Activated naive CD8-positive, alpha-beta T cell treated with anti-CD3 and anti-CD28 coated beads for 36 hours (primary cell): ENCODE measurements at places on chromosomes 5 and 9.

DNA sequence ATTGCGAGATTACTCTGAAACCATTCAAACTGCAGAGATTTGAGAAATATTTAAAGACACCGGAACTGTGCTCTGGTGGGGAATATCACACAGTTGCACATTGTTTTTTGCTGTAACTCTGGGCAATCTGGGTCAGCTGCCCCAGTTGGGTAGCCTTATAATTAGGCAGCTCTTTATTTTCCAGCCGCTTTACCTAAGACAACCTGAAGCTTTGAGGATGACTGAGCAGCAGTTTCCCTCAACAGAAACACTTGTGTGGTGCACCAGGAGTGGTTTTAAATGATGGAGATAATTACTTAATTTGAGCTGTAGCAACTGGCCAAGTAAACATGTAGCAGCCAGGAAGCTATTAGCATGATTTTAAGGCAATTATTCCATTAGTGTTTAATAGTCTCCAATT lies 2.9 kb downstream of the PLCXD3 start:
- DNase-seq: no peak

DNA sequence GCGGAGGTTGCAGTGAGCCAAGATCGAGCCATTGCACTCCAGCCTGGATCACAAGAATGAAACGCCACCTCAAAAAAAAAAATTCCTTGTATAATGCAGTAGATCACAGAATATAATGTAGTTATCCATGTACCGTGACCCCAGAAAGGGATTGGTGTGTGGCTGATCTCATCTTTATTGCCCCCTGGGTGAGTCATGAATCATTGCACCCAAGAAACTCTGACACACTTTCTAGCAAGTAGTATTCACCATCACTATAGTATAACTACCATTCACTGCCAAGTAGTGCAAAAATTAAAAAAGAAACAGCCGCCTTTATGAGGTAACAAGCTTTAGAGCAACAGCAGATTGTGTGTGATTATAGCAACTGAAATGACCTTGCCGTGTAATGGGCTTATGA lies 23.7 kb upstream of the ANKH start:
- no peak for DNase-seq

DNA sequence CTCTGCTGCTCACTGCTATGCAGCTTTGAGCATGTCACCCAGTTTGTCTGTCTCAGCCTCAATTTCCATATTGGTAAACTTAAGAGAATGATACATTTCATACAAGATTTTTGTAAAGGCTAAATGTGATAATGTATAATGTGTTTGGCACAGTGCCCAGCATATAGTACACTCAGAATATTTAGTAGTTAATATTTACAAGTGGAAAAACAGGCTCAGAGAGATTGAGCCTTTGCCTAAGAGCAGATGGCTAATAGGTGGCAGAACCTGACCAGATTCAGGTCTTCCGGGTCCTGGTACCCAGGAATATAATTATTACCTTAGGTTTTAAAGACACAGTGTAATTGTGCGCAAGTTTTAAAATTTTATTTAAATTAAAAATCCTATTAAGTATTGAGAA lies 46.8 kb upstream of the KIAA1958 start:
- no peak for DNase-seq

GRCh38 chr5:151618907-151619306 lies 27.8 kb upstream of the FAT2 start:
- DNase-seq: no peak

DNA sequence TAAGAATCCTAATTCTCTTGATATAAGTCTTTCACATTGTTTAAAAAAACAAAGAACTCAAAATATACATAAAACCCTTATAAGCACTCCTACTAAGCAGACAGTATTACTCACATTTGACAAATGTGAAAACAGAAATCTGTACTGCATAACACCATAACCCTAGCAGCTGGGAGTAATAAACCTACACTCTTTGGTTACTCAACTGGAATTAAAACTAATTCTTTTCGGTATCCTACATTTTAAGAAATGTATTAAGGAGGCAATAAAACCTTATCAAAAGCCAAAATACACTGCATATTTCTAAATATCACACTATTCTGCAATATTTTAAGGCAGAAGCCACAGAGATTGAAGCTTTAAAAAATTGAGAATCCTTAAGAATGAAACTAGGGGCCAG lies 6.8 kb downstream of the AUH start:
- DNase-seq: no peak

- no peak for DNase-seq
Observed at GRCh38 chr9:23674016-23674585, 151.9 kb downstream of the ELAVL2 start.

DNA sequence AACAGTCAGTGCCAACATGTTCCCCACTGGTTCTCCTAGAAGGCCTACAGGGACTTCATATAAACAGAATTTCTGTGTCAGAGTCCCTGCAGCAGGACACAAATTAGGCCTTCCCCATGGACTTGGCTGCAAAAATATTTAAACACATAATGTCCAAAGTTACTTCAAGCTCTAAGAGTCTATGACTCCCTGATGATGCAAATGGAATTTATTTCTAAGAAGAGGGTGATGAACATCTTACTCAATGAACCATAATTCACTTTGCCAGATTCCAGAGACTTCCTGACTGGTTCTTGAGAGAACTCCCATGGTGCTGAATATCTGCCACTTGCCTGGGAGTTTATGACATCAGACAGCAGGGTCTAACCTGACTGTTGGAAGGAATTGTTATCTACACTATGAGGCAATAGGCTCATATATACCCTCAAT lies 32.7 kb upstream of the ADRA1B start:
- DNase-seq: no peak

GRCh38 chr5:38245307-38245706 lies 13.1 kb upstream of the EGFLAM start:
- DNase-seq: no peak

DNA sequence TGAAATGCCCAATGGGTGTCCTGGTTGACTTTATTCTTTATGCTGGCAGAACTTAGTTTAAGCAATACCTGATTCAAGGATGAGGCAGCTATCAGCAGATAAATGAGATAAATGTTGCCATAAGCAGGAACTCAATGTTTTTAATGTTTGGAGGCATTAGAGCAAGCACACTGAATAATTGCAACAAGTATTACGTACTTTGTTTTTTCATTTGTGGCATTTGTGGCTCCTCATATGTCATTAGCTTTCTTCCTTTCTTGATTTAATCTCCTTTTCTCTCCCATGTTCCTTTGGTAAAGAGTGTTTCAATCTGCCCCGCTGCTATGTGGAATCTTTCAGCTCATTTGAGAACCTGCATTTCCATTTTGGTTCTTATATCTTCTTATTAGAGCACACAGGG lies 6.4 kb upstream of the NR3C1 start:
- no peak for DNase-seq

DNA sequence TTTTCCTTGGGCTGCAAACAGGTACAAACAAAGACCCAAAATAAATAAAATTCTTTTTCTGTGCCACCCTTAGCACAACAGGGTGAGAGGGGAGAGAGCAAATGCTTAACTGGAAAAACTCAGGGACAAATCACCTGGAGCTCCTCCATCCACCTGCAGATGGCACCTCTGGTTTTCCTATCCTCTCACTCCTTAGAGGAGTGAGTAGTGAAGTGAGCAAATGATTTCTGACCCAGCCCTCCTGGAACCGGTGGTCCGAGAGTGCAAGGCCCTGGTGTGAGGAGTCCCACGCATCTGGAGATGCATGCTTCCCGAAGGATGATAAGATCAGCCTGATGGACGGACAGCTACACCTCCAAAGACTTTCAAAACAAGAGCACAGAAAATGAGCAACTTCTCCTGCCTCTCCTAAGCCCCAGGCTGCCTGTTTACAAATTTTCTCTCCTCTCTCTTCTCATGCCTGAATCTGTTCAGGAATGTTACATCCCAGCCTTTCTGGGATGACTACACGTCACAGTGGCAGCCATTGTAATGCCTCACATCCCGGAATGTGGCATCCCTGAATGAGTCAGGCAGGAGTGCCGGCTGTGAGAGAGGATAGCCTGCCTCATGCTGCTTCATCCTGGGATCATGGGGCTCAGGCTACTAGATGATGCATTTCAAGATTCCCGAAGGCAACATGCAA lies 86.4 kb downstream of the ADRB2 start:
- no peak for DNase-seq

GRCh38 chr5:77369566-77369965 lies 122.5 kb downstream of the WDR41 start:
- DNase-seq: no peak

- DNase-seq: peak; percentile 75
Observed at GRCh38 chr9:96619491-96620180, at the start of gene CDC14B. Gene CDC14B, minus strand, starts transcription at chr9:96619843. Its CDS starts 465 bp downstream, at chr9:96619378.

DNA sequence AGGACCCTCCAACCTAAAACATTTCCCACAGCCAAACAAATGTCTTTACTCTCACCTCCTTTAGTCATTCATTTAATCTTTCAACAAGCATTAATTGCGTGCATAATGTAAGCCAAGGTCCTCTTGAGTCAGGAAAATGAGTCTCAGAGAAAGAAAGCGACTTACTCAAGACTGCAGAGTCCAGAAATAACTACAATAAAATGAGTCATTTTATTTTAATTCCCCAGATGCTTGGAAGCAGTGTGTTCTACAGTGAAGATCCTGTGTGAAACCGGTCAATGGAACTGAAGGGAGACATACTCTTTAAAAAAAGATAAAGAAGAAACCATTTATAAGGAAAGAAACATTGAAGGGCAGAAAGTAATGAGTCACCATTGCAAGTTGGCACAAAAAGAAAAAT lies 513.7 kb downstream of the CDK5RAP2 start:
- no peak for DNase-seq

GRCh38 chr5:17114233-17114632 lies 103.2 kb upstream of the BASP1 start:
- DNase-seq: no peak

GRCh38 chr5:88877826-88878225 lies 5.2 kb downstream of the MEF2C start:
- DNase-seq: no peak

GRCh38 chr5:107002115-107002514 lies 668.6 kb downstream of the EFNA5 start:
- DNase-seq: no peak

GRCh38 chr5:159179529-159180305 lies 29.6 kb downstream of the RNF145 start:
- DNase-seq: no peak

DNA sequence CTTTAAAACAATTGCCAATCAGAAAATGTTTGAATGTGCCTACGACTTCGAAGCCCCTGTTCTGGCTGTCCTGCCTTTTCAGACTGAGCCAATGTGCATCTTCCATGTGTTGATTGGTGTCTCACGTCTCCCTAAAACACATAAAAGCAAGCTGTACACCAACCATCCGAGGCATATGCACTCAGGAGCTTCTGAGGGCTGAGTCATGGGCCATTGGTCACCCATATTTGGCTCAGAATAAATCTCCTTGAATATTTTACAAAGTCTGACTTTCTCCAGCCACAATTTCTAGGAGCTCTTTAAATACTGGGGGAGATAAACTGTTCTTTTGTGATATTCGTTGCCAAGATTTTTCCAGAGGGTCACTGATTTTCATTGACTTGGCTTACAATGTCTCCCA lies 53.9 kb downstream of the C9orf57 start:
- no peak for DNase-seq

- no peak for DNase-seq
Observed at GRCh38 chr5:105849701-105850100, 1821.0 kb downstream of the EFNA5 start.

- no peak for DNase-seq
Observed at GRCh38 chr5:15574806-15575325, 74.9 kb downstream of the FBXL7 start.

GRCh38 chr5:125293223-125293622 lies 546.8 kb upstream of the ZNF608 start:
- DNase-seq: no peak

DNA sequence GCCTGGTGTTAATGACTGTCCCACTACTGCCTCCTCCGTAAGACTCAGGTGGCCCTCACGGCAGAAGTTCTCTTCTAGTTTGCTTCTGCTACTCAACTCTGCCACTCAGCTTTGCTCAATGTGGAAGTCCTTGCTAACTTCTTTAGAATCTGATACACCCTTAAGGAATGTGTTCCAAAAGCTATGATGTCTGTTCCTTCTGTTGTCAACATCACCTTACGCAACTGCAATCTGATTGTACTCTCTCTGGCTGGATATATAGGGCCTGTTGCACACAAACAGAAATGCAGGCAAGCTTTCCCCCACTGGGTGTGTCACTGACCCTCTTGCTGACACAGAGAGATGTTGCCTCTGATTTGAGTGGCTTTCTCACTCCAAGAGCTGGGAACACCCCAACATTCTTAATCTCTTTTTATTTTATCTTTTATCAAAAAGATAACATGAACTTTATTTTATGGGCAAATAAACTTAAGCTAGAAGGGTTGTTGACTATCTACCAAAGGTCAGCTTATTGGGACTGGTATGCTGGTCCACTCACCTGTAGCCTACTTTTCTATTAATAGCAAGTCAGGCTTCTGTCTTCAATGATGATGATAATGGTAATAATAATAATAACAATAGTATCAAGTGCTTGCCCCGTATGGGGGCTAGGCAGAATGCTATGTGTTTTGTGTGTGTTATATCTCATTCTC lies 25.2 kb downstream of the TMEM252 start:
- no peak for DNase-seq

GRCh38 chr5:132239776-132240175 lies 12.1 kb upstream of the P4HA2 start:
- DNase-seq: no peak

DNA sequence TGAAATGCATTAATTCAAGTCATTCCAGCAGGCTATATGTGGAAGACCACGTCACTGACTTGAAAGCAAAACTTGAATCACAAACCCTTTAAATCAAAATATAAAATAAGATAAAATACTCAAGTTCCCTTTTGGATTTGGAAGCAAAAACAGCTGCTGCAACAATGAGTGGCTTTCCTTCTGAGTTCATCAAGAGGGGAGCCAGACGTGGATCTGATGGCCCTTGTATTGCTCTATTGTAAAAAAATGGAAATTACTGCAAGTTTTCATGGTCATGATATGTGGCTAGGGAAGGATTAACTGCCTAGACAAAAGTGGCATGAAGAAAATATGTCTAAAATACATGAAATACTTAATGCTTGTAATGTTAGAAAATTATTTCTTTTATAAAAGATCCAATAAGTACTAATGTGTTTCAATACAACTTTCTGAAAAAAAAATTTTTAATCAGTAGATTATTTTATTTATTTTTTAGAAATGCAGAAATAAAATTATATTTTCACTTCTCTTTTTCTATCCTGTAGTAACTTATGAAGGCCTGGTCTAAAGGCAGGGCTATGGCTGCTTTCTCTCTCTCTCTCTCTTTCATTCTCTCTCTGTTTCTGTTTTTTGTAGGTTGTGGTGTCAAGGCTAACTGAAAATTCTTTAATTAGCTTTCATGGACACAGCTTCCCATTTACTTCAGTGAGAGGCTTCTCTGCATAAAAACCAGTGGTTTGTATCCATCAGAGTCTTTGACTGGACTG lies 24.0 kb downstream of the LIX1 start:
- DNase-seq: no peak

GRCh38 chr5:119743927-119744326 lies 114.6 kb downstream of the FAM170A start:
- peak; percentile 2 for DNase-seq

- no peak for DNase-seq
Observed at GRCh38 chr9:128096616-128097536, 28.8 kb downstream of the SLC25A25 start.

DNA sequence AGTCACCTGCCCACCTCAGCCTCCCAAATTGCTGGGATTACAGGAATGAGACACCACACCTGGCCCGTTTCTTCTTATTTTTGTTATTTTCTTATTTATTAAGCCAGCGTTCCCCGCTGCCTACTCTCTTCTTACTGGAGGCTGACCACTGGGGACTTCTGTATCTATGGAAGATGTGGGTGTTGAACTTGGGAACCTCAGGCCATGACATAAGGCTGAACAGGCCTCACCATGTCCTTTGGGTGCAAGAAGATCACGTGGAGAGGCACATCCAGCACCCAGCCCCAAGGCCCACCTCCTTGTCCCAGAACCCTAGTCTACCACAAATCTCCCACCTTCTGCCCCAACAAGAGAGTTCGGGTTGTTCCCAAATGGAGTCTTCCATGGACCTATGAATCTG lies 59.4 kb upstream of the NEK6 start:
- no peak for DNase-seq
